ENCODE measurements at places on chromosomes 3 and 15.

DNA sequence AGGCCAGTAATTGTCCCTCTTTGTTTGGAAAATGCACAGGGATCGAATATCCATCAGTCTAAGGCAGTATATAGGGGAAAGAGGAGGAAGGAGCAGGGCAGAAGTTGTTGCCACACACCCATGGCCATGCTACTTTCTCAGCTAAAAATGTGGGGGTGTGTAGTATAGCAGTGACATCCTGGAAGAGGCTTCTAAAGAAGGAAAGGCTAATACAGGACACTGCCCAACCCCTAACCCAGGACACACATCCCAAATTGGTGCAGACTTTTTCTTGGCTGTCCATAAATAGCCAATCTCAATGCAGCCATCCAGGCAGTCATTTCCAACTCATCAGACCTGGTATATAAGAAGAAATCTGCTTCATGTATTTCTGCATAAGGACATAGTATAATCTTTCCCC, 33.1 kb upstream of the LRRN1 start:
- no peak for DNase-seq

DNA sequence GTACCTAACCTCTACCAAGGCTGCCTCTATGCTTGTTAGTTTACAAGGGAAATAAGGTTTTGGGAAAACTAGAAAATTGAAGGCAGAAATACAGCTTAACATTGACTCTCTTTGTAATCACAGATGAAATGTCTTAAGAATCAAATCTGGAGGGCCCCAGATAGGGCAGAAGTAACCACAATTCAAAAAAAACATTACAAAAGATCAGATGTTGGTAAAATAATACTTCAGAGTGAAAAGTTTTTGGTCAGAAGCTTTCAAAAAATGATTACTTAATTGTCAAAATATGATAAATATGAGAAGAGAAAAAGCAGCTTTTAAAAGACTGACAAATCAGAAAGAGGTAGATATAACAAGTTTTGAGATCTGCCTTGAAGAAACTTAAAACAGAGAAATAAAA, 425.1 kb upstream of the NECTIN3 start:
- DNase-seq, result no peak

- no peak for DNase-seq
Observed at GRCh38 chr3:17967953-17968607, 225.6 kb upstream of the TBC1D5 start.

- DNase-seq, result no peak
Observed at GRCh38 chr3:173774294-173774693, 376.8 kb downstream of the NLGN1 start.

- DNase-seq, result no peak
Observed at GRCh38 chr3:16913264-16913580, 28.5 kb downstream of the PLCL2 start.

- DNase-seq, result no peak
Observed at GRCh38 chr15:64045774-64046420, 388 bp downstream of the DAPK2 start.

- DNase-seq, result no peak
Observed at GRCh38 chr3:130992344-130992743, 34.3 kb downstream of the ASTE1 start.

DNA sequence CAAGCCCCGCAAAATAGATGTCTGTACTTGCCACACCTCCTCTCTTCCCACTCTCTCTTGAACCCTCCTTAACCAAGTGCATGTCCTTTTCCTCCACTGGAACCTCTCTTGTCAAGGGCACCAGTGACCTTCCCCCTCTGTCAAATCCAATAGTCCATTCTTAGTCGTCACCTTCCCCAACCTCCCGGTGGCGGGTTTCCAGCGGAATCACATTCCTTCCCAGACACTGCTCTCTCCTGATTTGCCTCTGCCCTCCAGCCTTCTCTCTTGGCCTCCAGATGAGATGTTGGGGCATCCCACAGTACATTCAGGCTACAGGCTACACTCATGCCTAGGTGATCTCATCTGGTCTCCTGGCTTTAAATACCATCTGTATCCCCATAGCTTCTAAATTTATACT, 31.1 kb downstream of the SCN5A start:
- no peak for DNase-seq

GRCh38 chr3:121758727-121759450, 9.3 kb upstream of the GOLGB1 start:
- DNase-seq, result no peak

DNA sequence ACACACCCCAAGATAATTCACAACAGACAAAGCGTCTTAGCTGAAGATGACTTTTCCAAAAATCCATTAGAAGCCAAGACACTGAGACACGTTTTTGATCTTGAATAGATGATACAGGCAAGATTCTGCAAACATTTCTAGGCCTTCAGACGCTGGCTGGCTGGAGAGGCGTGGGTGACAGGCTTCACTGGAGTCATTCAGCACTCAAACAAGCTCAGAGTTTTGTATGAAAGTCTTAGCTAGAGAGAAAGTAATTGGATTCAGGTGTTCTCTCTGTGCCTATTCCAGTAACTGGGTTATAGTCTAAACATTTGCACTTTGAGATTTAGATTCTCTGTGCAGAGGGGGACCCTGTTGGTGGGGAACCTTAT, 147.7 kb upstream of the BHLHE40 start:
- no peak for DNase-seq

DNA sequence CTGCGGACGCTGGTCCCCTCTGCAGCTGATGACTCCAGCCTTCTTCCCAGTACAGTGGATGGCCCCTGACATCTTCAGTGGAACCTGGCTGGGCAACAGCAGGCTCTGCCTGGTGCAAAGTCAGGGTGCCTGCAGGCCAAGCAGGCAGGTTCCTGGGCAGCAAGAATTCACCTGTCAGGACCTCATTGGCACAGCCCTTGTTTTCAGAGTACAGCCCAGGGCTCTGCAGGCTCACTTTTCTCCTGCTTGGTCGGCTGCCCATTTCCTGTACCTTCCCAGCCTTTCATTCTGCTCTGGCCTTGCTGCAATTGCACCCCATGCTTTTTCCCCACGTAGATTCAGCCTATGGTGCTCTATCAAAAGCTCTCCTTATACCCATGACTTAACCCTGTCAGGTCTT, 56.0 kb downstream of the LRTM1 start:
- DNase-seq, result no peak

- no peak for DNase-seq
Observed at GRCh38 chr15:35547775-35548364, 1.9 kb upstream of the DPH6 start.

- DNase-seq, result no peak
Observed at GRCh38 chr15:67039384-67040075, 25.9 kb upstream of the SMAD3 start.

DNA sequence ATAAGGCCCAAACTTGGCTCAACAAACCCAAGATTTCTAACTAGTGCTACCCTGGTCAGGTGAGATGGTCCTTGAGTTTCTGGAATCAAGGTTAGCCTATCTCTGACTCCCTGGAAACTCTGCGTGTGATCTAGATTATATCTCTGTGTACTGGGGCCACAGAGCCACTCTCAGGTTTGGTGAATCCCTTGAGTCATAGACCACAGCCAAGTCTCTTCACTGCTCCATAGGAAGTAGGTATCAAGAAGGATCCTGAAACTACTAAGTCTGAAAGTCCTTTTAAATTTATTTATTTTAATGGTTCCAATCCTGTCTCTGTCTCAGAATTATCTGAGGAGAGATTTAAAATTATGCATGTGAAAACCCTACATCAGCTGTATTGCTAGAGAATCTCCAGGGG, 99.1 kb downstream of the TUSC7 start:
- no peak for DNase-seq

- DNase-seq, result no peak
Observed at GRCh38 chr3:157063469-157063868, 96.5 kb downstream of the CCNL1 start.

DNA sequence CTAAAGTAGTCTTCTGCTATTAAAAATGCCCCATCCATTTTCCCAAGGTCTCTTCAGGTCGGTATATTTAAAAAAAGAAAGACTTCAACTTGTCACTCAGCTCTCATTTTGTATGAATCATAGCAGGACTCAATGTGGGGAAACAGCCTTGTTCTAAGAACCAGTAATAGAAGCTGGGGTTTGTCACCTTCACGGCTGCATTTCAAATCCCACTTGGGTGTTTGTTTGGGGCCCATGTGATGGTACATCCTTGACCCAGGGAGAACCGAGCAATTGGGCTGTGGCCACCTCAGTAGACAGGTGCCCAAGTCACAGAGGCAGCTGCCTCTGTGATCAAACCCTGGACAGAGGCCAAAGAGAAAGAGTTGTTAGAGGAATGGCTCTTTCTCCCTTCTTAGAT, 70.3 kb upstream of the ARL8B start:
- no peak for DNase-seq

- no peak for DNase-seq
Observed at GRCh38 chr3:72300621-72301020, 515.7 kb upstream of the PROK2 start.

- no peak for DNase-seq
Observed at GRCh38 chr3:182292591-182292990, 500.7 kb upstream of the ATP11B start.

DNA sequence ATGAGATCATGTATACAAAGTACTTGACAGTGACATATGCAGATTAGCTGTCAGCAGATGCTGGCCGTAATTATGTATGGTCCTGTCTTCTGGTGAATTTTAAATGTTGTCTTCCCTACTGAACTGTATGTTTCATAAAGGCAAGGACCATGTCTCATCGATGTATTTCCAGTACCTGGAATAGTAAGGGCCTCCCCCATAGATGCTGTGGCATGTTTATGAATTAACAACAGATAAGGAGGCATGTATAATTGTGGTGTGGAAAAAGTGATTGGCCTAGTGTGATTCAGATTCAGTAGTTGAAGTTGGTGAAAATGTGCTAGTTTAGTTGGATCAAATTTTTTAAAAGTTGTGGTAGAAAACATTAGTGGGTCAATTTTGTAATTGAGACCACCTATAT, 202.7 kb upstream of the SLC2A2 start:
- DNase-seq, result no peak

DNA sequence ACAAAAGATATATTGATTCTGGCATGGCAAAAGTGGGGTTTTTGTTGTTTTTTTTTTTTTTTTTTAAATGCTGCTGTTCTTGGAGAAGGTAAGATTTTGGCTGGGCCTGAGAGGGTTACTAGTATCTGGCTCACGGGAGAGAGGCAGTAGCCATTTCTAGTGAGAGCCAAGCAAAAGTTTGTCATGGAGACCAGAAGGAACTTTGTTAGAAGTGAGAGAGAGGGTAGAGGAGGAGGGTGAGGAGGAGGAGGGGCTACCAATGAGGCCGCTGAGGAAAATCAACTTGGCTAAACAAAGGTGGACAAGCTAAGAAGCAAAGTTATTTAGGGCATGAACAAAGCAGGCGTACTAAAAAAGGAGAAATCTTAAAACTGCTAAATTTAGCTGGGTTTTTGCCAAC, 48.9 kb upstream of the STRIT1 start:
- no peak for DNase-seq

DNA sequence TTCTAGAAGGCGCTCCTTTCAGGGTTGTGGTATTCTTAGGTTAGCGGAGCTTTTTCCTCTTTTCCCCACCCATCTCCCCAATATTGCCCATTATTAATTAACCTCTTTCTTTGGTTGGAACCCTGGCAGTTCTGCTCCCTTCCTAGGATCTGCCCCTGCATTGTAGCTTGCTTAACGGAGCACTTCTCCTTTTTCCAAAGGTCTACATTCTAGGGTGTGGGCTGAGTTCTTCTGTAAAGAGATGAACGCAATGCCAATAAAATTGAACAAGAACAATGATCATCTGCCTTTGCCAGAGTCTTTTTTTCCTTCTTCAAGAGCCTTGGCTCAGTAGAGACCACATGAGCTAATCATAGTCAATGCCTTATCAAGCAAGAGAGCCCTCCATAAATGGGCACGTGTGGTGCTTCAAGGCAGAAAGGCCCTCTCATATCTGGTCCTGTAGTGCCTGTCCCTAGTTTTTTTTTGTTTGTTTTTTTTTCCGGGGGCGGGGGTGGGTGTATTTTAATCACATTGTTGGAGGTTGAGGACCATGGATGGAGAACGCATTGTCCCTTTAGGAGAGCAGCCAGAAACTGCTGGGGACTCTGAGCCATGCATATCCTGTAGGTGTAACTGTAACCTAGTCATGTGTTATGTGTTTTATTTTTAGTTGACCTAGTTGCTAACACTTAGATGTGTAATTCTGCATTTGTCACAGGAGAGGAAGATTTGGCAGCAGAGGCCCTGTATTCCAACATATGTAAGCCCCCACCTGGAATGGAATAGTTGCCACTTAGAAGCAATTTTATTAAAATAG, 64.7 kb upstream of the ACAD9 start:
- DNase-seq, result no peak
